ENCODE measurements at places on chromosomes 12 and 14. TPM values are rescaled to one million over a fixed set of nuclear protein-coding genes. Genes with fewer than 3 reads are reported as not detected.

- peaks cover 62% of the 10 kb centered on the region for H3K27me3 ChIP-seq
- no peak overlapping the region for H3K4me3 ChIP-seq
- H3K4me1 ChIP-seq, result peaks cover 39% of the 10 kb centered on the region
- no peak for DNase-seq
- H3K27ac ChIP-seq, result no peak overlapping the region
Measured at GRCh38 chr12:6072302-6072752, 52.1 kb downstream of the VWF start.

Gene NKX2-1
- total RNA-seq, result not detected

DNA sequence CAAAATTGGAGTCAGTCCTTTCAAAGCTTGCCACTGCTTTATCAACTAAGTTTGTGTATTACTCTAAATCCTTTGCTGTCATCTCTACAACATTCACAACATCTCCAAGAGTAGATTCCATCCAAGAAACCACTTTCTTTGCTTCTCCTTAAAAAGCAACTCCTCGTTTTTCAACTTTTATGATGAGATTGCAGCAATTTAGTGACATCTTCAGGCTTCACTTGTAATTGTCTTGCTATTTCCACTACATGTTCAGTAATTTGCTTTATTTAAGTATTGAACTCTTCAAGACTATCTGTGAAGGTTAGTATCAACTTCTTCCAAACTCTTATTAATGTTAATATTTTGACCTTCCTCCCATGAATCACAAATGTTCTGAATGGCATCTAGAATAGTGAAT is 747.9 kb downstream of the TMTC2 start:
- H3K27me3 ChIP-seq, result no peaks in the 10 kb centered on the region
- H3K36me3 ChIP-seq, result no peaks in the 10 kb centered on the region
- no peak for DNase-seq
- no peaks in the 10 kb centered on the region for H3K4me1 ChIP-seq
- no peak overlapping the region for H3K4me3 ChIP-seq
- H3K27ac ChIP-seq, result no peak overlapping the region

DNA sequence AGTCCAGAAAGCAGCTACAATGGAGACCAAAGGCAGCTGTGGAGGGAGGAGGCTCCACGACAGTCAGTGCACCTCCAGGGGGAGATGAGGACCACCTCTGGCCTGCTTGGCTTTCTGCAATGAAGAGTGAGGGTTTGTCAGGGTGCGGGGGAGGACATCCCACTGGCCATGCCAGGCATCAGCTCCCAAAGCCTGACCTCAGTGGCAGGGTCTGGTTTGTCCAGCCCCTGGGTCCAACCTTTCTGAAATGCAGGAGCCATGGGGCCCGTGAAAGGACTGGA is 35.2 kb downstream of the SLC6A12 start:
- no peak overlapping the region for H3K4me3 ChIP-seq
- DNase-seq, result no peak
- no peak overlapping the region for H3K27ac ChIP-seq
- no peaks in the 10 kb centered on the region for H3K27me3 ChIP-seq
- no peaks in the 10 kb centered on the region for H3K36me3 ChIP-seq

- DNase-seq, result no peak
- no peaks in the 10 kb centered on the region for H3K27me3 ChIP-seq
Measured at GRCh38 chr12:91874086-91874865, 271.4 kb downstream of the BTG1 start.

- no peak for DNase-seq
- H3K27ac ChIP-seq, result no peak overlapping the region
- H3K4me3 ChIP-seq, result no peak overlapping the region
- H3K36me3 ChIP-seq, result no peaks in the 10 kb centered on the region
Measured at GRCh38 chr12:53172352-53172751, 8.2 kb upstream of the ZNF740 start.

DNA sequence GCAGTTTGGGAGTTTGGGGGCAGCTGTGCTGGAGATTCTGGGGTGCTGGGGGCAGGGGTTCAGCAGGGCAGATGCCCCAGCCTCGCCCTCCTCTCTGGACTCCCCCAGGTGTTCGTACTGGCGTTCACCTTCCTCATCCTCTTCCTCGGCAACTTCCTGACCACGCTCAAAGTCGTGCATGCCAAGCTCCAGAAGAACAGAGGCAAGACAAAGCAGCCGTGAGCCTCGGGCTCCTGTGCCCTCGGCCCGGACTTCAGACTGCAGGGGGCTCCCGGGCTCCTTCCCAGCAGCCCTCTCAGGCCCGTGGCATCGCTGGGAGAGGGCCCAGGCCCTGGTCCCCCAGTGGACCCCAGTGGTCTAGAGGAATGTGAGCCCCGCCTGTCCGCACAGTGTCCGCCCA is 18.0 kb downstream of the RHOF start:
- no peaks in the 10 kb centered on the region for H3K27me3 ChIP-seq
- peaks cover 17% of the 10 kb centered on the region for H3K36me3 ChIP-seq
- H3K27ac ChIP-seq, result no peak overlapping the region
- no peak overlapping the region for H3K4me3 ChIP-seq
- no peak for DNase-seq

Gene SLC39A2
- total RNA-seq, result 0.30 TPM

DNA sequence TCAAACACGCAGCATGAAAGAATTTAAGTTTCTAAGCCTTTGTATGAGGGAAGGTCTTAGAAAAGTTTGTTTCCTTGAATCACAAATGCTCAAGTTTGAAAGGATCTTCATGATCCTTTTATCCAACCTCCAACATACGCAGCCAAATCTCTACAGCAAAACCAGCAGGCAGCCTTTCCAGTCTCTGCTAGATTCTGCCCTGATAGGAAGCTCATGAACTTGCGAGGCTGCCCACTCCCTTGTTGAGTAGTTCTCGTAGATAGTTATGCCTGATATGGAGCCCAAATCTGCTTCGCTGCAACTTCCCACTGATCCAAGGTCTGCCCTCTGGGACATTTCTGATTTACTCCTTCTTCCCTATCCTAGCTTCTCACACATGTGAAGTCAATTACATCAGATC is 272.9 kb downstream of the EGLN3 start:
- H3K27me3 ChIP-seq, result no peaks in the 10 kb centered on the region
- no peak for DNase-seq
- H3K4me3 ChIP-seq, result no peak overlapping the region
- no peak overlapping the region for H3K27ac ChIP-seq

Gene PTPN21
- total RNA-seq, result 0.34 TPM

Gene NEDD8
- total RNA-seq, result 202 TPM

DNA sequence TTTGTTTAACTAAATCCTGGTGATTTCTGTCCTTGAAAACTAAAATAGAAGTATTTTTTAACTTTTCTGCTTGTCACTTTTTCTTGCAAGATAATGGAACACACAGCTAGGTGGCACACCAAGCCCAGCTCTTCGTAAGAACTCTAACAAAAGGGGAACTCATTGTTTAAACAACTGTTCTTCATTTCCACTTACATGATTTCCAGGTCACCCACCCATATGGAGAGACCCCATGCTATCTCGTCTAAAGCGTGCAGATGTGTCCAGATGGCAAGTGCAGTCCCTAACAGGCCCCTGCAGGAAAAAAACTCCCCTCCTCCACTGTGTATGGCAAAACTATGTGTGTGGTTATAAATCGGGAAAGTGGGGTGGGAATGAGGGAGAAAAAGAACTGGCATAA is 43.3 kb upstream of the NT5DC3 start:
- no peak for DNase-seq
- H3K27me3 ChIP-seq, result peaks cover 3% of the 10 kb centered on the region
- peaks cover 21% of the 10 kb centered on the region for H3K4me1 ChIP-seq
- no peak overlapping the region for H3K4me3 ChIP-seq
- no peaks in the 10 kb centered on the region for H3K36me3 ChIP-seq

GRCh38 chr12:51195841-51196240 is 22.0 kb downstream of the POU6F1 start:
- H3K27ac ChIP-seq, result no peak overlapping the region
- DNase-seq, result no peak
- no peak overlapping the region for H3K4me3 ChIP-seq
- no peaks in the 10 kb centered on the region for H3K27me3 ChIP-seq
- H3K36me3 ChIP-seq, result no peaks in the 10 kb centered on the region

DNA sequence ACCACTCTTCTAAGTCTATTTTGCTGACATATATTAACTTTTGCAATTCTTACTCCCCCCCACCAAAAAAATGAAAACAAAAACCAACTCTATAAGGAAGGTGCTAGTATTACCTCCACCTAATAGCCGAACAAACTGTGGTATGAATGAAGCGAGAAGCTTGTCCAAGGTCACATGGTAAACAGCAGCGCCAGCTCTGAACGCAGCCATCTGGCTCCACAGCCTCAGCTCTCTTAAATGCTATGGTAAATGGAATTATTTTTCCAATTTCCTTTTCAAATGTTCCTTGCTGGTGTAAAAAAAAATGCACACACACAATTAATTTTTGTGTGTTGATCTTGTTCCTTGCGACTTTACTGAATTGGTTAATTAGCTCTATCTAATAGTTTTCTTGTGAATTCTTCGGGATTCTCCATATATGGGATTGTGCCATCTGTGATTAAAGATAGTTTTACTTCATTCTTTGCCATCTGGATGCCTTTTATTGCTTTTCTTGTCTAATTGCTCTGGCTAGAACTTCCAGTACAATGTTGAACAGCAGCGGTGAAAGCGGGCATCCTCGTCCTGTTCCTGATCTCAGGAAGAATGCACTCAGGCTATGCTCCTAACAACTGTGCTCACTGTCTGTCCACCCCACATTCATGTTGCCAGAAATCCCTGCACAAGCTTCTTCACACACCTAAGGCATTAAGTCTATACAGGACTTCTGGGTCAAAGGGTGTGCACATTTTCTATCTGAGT is 10.7 kb upstream of the C12orf76 start:
- H3K36me3 ChIP-seq, result peaks cover 59% of the 10 kb centered on the region
- no peak for DNase-seq
- peak overlapping the region; percentile 95 for H3K27ac ChIP-seq
- no peak overlapping the region for H3K4me3 ChIP-seq
- peaks cover 55% of the 10 kb centered on the region for H3K4me1 ChIP-seq
- H3K27me3 ChIP-seq, result no peaks in the 10 kb centered on the region

DNA sequence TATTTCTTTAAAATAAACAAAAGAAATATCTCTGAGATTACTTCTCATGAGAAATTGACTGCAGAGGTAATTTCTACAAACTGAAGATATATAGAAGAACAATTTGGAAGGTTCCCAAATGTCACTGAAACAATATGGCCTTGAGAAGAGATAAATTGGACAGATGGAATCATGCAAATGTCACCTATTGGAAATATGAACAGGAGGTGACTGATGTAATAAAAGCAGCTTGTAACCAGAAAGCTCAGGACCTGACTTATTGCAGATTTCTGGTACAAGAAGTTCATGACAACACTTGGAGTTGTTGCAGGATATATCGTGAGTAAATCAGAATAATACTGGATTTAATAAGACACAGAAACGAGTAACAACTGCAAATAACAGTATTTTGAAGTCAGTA is 93.3 kb upstream of the TRHDE start:
- H3K36me3 ChIP-seq, result no peaks in the 10 kb centered on the region
- no peaks in the 10 kb centered on the region for H3K4me1 ChIP-seq
- DNase-seq, result no peak
